ENCODE measurements at places on chromosomes 7 and 10. TPM values are rescaled to one million over a fixed set of nuclear protein-coding genes. Genes with fewer than 3 reads are reported as not detected.

The BRAF gene
- 95.4 TPM for total RNA-seq

The ZYX gene
- 4.5 TPM for total RNA-seq

The EFCAB10 gene
- 3.3 TPM for total RNA-seq

The DNAJC30 gene
- total RNA-seq, result 2.4 TPM

DNA sequence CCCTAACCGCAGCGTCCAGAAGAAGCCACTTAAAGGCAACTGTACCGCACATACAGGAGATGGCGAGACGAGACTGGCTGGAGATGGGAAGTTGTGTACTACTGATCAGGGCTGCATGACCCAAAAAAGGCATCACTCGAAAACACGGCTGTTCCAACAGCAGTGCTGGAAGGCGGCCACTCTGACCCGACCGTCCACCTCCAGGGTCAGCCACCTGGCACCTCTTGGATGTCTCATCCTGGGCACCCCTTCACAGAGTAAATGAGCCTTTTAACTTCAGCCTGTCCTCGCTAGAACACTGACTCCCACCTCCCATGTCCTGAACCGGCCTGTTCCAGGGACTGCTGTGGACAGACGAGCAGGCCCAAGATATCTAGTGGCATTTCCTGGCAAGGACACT, 180.7 kb downstream of the DIP2C start:
- no peak for DNase-seq

DNA sequence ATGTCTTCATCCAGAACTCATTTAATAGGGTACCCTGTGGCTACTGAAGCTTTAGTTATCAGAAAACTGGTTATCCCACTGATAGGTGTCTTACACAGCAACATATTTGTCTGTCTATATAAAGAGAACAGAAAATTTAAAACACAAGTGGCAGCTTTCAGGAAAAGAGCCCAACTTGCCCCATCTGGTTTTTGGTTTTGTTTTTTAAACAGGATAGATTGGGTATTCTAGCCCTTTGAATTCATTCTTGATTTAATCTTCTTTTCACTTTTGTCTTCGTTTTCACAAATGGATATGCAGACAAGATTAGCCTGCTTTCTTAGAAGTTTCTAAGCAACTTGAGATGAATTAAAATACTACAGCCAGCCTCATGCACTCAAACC, 91.3 kb downstream of the KLF6 start:
- no peak for DNase-seq

DNA sequence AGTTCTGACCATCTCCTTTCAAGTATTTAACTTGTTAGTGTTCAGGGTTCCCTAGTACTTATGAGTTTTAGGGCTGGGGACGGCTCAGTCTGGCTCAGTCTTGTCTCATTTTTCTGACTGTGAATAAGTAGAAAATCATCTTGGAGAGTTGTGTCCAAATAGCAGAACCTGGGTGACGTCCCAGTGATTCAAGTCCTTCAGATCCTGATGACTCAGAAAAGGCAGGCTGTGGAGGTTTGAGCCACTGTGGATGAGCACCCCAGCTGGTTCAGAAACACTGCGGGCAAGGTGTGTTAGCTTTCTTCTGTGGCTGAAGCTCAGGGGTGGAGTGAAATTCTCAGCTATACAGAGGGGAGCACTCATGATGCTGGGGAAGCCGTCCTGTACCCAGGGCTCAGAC, 154.4 kb upstream of the NPY start:
- DNase-seq, result no peak

DNA sequence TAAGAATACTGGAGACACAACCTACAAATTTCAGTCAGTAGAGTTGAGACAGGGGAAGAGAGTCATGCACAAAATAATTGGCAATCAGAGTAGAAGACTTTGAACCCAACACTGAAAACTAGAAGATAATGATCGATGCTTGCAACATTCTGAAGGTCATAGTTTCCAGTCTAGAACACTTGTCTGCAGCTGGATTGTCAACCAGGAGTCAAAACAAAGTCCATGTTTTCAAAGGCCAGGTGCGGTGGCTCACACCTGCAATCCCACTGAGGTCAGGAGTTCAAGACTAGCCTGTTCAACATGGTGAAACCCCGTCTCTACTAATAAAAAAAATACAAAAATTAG, 26.8 kb upstream of the SMURF1 start:
- DNase-seq, result no peak

- DNase-seq, result no peak
These were observed 38.2 kb downstream of the PRSS2 start for GRCh38 chr7:142808802-142809583.

GRCh38 chr7:80640846-80641245, 2.4 kb downstream of the CD36 start:
- DNase-seq, result no peak

- no peak for DNase-seq
These were observed 46.4 kb downstream of the CPED1 start for GRCh38 chr7:121034929-121035328.

GRCh38 chr7:88465600-88465999, 158.9 kb upstream of the STEAP4 start:
- DNase-seq, result no peak

- DNase-seq, result no peak
These were observed 45.0 kb downstream of the VOPP1 start for GRCh38 chr7:55527307-55527706.
